Endothelial cell (in vitro differentiated cells): ENCODE measurements at places on chromosomes 11 and 22.

DNA sequence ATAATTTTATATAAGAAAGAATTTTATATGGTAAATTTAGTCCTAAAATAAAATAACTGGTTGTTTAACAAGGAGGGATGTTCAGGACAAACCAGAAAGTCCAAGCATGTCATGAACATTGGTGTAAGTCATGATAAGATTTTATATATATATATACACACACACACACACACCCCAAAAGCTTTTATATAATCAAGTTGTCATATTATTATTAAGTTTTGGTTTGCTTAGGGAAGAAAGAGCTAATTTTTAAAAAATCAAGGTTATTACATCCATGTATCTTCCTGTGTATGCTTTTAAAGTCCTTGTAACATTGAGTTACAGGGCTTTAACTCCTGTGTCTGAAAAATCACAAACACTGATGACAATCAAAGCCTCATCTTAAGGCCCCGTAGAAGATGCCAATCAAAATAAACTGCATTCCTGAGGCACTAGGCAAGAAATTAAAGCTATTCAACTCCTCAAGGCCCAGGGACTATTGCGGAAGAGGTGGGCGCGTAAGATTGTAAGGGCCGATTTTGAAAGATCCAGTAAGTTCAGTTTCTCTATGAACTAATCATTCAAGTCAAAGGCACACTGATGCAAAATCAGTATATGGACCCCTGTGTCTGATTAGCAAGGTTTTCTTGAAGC lies 16.8 kb downstream of the APOL6 start:
- H3K4me3 ChIP-seq, result no peak overlapping the region
- H3K27ac ChIP-seq, result no peak overlapping the region

DNA sequence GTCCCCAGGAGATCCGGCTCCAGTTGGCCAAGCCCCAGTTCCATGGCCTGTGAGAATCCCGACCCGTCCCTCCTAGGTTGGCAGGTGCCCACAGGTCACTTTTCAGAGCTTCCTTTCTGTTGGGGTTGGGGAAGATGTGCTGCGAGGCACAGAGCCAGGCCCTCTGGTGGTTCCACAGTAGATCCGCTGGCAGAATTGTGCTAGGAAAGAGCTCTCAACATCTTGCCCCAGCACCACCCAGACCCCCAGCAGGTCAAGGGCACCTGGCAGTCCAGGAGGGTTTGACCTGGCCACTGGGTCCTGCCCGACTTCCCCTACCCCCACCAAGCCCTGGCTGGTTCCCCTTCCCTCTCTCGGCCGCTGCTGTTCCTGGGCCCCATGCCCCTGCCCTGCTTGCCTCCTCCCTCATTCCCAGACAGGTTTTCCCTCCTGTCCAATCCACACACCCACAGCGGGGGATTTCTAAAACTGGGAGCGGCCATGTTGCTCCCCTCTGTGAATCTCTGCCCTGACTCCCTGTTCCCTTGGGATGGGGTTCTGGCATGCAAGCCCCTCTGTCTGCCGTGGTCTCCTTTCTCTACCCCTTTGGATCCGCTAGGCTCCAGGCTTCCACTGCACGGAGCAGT lies 26.2 kb upstream of the GCAT start:
- no peak overlapping the region for H3K4me3 ChIP-seq
- H3K27me3 ChIP-seq, result peaks cover 17% of the 10 kb centered on the region
- no peak overlapping the region for H3K27ac ChIP-seq
- peaks cover 11% of the 10 kb centered on the region for H3K4me1 ChIP-seq
- H3K36me3 ChIP-seq, result peaks cover 4% of the 10 kb centered on the region

- H3K27ac ChIP-seq, result no peak overlapping the region
- peaks cover 2% of the 10 kb centered on the region for H3K27me3 ChIP-seq
- no peaks in the 10 kb centered on the region for H3K36me3 ChIP-seq
Observed at GRCh38 chr11:102560555-102561011, 30.0 kb upstream of the MMP7 start.

DNA sequence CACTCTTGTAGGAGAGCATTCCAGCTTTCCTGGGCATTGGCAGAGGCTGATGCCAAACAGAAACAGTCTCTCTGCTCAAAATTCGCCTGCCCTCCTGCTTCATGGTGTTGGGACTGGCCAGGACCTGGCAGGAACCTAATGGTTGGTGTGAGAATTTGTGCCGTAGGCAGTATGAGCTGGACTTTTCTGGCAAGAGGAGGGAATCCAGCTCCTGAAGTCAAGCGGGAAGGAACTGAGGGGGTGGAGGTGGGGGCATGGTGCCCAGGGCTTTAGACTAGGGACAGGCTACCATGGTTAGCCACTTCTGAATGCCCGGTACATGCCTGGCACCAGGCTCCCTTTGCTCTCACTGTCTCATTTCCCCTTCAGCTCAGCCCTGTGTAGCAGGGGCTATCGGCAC lies 6.9 kb upstream of the TOMM22 start:
- H3K27me3 ChIP-seq, result peaks cover 6% of the 10 kb centered on the region
- no peak overlapping the region for H3K27ac ChIP-seq
- no peak overlapping the region for H3K4me3 ChIP-seq
- H3K36me3 ChIP-seq, result peaks cover 20% of the 10 kb centered on the region
- DNase-seq, result no peak
- peaks cover 9% of the 10 kb centered on the region for H3K4me1 ChIP-seq

GRCh38 chr11:117950993-117951961 lies 22.1 kb upstream of the TMPRSS13 start:
- DNase-seq, result no peak
- peaks cover 9% of the 10 kb centered on the region for H3K27me3 ChIP-seq
- H3K4me3 ChIP-seq, result no peak overlapping the region

DNA sequence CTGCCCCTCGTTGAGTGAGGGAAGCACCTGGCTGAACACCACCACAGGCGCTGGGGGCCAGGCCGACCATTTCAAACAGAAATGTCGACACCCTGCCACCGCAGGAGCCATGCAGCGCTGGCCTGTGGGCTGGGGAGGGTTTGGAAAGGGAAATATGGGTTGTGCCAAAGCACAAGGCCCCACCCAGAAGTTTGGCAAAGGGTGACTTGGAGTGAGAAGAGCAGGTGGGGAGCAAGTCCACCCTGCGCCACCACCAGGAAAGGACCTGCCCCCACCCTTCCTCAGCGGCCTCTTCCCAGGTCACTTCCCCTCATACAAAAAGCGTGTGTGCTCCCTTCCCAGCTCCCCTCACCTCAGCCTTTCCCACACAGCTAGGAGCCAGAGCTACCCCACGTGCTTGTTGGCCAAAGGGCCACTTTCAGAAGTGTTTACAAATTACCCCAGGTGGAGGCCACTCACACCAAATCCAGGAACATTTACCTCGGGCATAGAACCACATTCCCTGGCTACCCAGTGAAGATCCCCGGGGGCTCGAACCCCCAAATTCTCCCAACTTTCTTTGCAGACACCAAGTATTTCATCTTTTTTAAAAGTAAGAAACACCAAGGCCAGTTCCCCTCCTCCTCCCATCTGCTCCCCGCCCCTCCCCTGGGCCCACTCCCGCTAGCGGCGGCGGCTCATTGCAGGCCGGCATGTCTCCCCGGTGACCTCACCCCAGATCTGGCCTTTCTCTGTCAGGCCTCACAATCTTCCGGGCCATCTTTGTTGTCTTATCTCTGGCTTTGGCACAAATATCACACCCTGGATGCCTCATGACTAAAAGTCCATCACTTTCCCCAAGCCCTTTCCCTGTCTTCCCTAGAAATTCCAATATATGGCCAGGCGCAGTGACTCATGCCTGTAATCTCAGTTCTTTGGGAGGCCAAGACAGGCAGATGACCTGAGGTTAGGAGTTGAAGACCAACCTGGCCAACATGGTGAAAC lies 20.5 kb upstream of the SCGB1A1 start:
- no peak overlapping the region for H3K27ac ChIP-seq
- H3K4me1 ChIP-seq, result peaks cover 13% of the 10 kb centered on the region
- no peak for DNase-seq
- peaks cover 7% of the 10 kb centered on the region for H3K27me3 ChIP-seq
- H3K36me3 ChIP-seq, result no peaks in the 10 kb centered on the region

- H3K27ac ChIP-seq, result no peak overlapping the region
- H3K27me3 ChIP-seq, result peaks cover 1% of the 10 kb centered on the region
- DNase-seq, result no peak
- H3K36me3 ChIP-seq, result no peaks in the 10 kb centered on the region
Observed at GRCh38 chr11:91966368-91966767, 258.2 kb upstream of the FAT3 start.

DNA sequence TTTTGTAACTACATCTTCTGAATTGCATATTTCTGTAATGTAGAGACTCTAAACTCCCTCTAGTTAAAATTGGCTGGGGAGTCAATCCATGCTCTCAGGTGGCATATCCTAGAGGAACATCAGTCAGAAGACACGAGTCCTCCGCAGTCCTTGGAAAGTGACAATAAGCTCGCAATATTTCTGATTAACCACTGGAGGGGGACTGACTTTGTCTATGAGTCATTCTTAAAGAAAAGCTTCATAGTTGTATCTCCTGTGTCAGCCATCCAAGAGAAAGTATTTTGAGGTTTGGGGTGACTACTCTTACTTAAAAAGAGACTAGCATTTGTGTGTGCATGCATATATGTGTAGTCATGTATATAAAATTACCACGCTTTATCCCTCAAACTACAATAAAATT lies 60.2 kb downstream of the SLN start:
- DNase-seq, result no peak
- peaks cover 7% of the 10 kb centered on the region for H3K4me1 ChIP-seq
- no peaks in the 10 kb centered on the region for H3K27me3 ChIP-seq
- no peak overlapping the region for H3K27ac ChIP-seq

DNA sequence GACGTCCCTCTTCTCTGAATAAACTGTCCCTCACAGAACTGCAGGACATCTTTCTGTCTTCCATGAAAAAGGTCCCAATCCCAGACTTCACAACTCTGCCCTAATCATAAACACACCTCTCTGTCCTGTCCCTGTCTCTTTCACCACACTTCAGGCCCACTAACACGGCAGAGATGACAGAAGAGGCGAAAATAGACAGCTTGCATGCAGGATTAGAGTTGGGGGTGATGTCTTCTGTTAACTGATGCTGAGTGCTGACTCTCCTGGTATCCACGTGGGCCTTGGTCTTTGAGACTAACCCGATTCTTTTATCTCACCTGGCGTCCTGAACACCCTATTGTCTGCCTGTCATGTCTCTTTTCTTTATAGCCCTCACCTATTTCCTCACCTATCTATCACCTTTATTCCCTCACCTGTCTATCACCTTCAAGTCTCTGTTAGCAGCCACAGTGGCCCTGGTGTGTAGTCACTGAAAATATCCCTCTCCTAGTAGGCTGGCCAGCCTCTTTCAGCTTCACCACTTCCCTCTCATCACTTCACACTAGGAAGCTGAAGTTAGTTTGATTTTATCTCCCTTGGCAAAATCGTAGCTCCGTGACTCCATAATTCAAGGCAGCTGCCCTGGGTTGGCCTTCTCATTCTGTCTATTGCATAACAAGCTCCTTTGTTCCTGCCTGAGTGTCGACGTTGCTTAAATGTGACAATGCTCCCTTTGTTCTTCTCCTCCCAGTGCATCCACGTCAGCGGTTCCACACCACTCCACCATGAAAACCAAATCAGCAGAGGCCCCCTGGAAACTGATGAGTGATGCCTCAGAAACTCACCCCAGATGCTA lies 30.6 kb upstream of the DRD2 start:
- H3K36me3 ChIP-seq, result no peaks in the 10 kb centered on the region
- no peaks in the 10 kb centered on the region for H3K4me1 ChIP-seq
- no peak overlapping the region for H3K4me3 ChIP-seq

GRCh38 chr22:46089426-46090035 lies 60.8 kb upstream of the PPARA start:
- peaks cover 7% of the 10 kb centered on the region for H3K27me3 ChIP-seq
- no peaks in the 10 kb centered on the region for H3K36me3 ChIP-seq
- no peak for DNase-seq
- H3K4me1 ChIP-seq, result no peaks in the 10 kb centered on the region
- H3K27ac ChIP-seq, result no peak overlapping the region

- H3K4me1 ChIP-seq, result peaks cover 4% of the 10 kb centered on the region
- DNase-seq, result no peak
- no peak overlapping the region for H3K27ac ChIP-seq
- peaks cover 7% of the 10 kb centered on the region for H3K27me3 ChIP-seq
- H3K36me3 ChIP-seq, result no peaks in the 10 kb centered on the region
Observed at GRCh38 chr11:120032766-120033390, 105.0 kb downstream of the TRIM29 start.
